Astrocyte (in vitro differentiated cells and primary cell): ENCODE measurements at places on chromosomes 16 and 17.

- no peak for DNase-seq
Measured at GRCh38 chr16:75261590-75262078, 10.2 kb upstream of the BCAR1 start.

- DNase-seq, result peak; percentile 60
Measured at GRCh38 chr17:78658281-78658785, 81.1 kb upstream of the DNAH17 start.

DNA sequence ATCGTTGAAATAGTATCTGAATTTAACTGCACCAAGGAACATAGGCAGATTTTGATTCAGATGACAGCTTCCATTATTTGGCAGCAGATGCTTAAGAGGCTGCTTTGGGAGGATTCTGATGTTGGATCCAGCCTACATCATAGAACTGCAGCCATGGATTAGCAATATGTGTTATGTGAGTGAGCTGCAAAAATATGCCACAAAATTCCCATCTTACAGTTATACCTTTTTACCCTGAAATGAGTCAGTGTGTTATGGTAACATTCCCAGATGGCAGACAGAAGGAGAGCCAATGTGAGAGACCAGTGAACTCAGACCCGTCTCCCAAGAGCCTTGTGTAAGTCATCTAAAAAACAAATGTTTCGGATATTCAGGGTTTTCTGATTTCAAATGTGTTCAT, 206.1 kb downstream of the CDH13 start:
- DNase-seq, result peak; percentile 72

- DNase-seq, result no peak
Measured at GRCh38 chr16:50229149-50229726, 37.1 kb upstream of the ADCY7 start.

GRCh38 chr17:15278380-15278779, 13.3 kb upstream of the PMP22 start:
- no peak for DNase-seq

GRCh38 chr16:19745286-19746010, 27.4 kb downstream of the IQCK start:
- DNase-seq, result peak; percentile 30

GRCh38 chr16:86353948-86354347, 156.4 kb upstream of the FOXF1 start:
- no peak for DNase-seq

DNA sequence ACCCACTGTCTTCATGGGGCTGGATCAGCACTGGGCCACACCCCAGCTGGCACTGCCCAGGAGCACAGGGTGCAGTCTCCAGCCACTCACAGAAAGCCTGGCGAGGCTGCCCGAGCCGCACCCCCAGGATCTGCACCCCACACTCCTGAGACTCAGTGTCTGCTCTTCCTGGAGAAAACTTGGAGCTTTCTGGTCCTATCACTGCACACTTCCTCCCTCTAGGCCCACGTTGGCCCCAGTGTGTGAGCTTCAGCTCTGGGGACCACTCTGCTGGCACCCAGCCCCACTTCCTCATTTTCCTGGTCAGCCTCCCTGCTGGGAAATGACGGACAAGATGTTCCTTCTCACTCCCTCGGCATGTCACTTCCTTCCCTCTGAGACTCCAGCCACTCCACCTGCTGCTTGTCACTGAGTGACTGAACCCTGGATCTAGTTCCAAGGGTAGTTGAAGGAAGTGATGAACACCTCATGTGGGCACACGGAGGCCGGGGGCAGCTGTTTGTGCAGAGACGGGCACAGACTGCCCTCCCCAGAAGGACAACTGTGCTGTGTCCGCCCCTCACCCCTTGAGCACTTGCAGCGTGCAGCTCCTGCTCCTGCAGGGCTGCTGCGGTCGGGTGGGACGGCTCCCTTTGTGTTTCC, 29.0 kb downstream of the ZC3H18 start:
- DNase-seq, result no peak

GRCh38 chr16:20859699-20860098, 40.5 kb downstream of the DCUN1D3 start:
- DNase-seq, result no peak

DNA sequence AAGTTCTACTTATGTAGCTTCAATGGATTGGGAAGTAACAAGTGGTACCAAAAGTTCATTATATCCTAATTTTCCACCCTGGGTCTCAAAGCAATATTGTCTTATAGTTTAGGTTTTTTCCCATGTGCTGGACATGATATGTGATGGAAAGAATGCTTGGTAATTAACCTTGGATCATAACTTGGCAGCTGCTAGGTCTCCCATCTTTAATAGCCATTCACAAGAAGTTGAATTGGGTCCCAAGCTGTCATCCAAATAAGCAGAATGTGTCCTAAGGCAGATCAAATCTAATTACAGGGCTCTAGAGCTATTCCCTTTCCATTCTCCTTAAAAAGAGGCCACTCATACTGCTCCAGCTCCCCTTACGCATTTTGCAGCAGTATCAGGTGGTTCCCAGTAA, 44.7 kb upstream of the KCNJ16 start:
- no peak for DNase-seq

DNA sequence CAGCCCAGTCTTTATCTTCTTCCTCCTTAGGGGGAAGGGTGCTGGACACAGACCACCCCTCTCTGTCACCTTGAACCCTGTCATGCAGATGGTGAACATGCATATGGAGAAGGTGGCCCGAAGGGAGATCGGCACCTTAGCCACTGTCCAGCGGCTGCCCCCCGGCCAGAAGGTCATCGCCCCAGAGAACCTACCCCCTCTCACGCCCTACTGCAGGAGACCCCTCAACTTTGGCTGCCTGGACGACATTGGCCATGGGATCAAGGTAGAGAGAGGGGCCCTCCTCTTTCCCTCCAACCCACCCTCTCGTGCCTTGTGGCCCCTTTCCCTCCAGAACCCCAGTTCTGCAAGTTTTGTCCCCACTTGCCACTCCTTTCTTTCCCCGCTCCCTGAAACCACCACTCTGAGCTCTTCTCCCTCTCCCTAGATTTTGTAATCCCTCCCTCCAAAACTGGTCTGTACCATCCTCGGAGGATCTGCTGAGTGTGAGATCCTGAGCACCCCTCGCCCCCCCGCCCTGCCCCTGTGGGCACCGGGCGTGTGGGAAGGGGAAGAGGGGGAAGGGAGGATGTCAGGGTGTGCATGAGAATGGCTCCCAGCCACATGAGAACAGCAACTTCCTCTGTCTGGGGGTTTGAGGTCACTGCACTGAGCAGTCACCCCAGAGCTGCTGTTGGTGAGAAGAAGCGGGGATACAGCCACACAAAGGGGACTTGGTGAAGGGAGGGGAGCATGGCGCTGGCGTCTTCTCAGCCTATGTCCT, 7.3 kb downstream of the ABI3 start:
- DNase-seq, result no peak

DNA sequence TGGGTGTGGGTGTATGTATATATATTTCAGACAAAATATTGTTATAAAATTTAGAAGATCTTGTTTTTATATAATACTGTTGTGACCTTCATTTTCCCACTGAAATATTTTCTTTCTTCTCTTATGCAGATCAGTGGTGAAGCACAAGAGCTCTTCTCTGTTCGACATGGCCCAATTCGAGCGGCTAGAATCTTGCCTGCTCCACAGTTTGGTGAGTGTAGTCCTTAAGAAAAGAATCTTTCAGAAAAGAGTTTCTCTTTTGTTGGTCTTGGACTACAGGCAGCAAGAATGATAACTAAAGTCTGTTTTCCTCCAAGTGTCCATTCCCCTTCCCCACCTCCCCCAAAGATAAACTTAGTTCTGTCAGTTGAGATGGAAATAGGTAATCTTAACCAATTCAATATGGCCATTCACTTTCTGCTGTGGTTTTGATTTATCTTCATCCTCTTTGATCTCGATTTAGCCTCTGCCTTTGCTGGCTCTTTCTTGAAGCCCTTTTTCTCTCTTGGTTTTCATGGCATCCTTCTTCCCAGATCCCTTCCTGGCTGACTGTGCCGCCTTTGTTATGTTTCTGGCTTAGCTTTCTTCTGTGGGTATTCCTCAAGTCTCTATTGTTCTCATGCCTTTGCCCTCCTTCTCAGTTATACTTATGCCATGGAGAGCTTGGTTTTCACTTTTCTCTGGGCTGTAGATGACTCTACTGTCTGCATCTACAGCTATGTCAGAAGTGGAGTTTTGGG, 69.6 kb downstream of the BCAS3 start:
- no peak for DNase-seq

DNA sequence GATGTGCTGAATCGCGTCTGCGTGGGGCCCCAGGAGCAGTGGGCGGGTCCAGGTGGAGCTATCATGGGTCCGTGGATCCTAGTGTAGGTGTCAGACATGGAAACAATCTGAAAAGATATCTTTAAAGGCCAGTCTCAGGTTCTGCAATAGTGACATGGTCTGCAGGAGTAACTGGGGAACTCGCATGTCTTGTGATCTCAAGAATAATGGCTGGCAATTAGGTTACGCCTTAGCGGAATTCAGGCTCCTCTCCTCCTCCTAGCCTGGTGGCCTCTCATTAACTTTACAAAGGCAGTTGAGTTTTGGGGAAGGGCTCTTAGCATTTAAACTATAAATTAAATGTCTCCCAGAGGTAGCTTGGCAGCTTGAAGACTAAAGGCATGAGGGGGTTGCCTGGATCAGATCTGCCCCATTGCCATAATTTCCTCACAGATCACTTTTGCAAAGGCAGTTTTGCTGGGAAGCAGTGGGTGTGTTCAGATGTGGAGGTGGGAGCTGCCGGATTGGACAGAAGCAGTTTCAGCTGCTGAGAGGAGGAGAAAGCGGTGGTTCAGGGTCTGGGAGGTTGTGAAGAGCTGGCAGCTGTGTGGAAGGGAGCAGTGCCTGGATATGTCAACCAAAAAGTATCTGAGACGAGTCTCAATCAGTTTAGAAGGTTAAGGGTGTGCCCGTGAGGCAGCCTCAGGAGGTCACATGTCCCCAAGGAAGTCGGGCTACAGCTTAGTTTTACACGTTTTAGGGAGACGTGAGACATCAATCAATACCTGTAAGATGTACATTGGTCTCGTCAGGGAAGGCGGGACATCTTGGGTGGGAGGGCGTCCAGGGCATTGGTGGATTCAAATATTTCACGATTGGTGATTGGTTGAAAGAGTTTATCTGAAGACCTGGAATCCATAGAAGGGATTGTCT, 2.7 kb downstream of the TBCD start:
- peak; percentile 47 for DNase-seq

DNA sequence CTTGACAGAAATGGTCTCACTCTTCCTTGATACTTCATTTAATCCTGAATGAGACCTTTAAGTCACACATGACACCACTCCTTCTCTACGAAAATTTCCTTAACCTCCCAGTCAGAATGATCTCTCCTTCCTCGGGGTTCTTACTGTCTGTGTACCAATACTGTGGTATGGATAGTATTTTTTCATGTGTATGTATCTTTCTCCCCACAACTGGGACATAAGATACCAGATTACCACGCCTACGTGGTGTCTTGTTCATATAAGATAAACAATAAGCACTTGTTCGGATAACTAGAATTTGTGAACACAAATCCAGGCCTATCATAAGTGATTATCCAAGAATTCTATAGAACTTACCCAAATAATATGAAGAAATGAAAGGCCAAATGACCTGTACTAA, 11.3 kb downstream of the NUP88 start:
- no peak for DNase-seq

DNA sequence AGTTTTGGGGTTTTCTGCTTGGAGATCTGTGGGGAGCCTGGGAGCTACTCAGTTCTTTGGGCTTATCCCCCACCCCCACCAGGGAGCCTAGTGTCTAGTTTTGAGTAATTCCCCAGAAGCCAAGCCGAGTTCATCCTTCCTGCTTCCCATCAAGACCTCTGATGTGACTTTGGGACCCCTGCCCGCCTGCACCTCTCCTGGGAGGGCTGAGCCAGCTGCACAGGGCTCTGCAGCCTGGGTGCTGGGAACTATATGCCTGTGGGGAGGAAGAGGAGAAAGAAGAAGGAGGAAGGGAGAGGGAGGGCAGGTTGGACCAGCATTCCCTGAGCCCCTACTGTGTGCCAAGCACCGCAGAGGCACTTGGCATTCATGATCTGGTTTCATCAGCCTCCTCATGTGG, 178.9 kb downstream of the TMEM132E start:
- no peak for DNase-seq

DNA sequence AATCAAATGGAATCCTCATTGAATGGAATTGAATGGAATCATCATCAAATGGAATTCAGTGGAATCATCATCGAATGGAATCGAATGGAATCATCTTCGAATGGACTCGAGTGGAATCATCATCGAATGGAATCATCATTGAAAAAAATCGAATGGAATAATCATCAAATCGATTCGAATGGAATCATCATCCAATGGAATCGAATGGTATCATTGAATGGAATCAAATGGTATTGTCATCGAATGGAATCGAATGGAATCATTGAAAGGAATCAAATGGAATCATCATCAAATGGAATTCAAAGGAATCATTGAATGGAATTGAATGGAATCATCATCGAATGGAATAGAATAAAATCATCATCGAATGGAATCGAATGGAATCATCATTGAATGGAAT, 619.3 kb downstream of the TP53TG3F start:
- DNase-seq, result peak; percentile 52

GRCh38 chr16:31250782-31251384, 8.9 kb upstream of the ITGAM start:
- DNase-seq, result no peak

- no peak for DNase-seq
Measured at GRCh38 chr16:88953003-88953690, 23.9 kb downstream of the CBFA2T3 start.

GRCh38 chr17:9948928-9949327, 43.9 kb upstream of the RCVRN start:
- no peak for DNase-seq

DNA sequence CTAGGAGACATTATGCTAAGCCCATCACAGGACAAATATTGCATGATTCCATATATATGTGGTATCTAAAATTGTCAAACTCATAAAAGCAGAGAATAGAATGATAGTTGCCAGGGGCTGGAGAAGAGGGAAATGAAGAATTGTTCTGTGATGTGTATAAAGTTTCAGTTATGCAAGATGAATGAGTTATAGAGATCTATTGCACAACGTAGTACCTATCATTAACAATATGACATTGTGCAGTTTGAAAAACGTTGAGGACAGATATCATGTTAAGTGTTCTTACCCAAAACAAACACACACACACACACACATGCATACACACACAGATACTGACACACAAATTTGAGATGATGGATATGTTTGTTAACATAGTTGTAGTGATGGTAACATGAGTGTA, 871.6 kb upstream of the GOT2 start:
- no peak for DNase-seq

DNA sequence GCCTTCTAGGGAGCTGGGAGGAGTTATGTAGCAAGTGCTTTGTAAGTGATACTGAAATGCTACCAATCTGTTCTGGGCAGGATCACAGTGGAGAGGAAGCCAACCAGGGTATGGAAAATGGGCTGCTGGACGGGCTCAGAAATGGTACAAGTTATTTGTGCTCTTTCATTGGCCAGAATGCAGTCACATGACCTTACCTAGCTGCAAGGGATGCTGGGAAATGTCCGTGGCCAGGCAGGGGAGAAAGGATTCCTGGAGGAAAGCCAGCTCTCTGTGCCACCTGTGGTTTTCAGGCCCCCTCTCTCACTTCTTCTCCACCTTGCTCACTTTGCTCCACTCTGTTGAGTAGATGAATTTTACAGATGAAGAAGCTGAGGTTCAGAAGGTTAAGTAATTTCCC, 4.8 kb downstream of the EEF2K start:
- no peak for DNase-seq
